Tibial artery (tissue), 4 donors: ENCODE measurements at places on chromosomes 2 and 18.

DNA sequence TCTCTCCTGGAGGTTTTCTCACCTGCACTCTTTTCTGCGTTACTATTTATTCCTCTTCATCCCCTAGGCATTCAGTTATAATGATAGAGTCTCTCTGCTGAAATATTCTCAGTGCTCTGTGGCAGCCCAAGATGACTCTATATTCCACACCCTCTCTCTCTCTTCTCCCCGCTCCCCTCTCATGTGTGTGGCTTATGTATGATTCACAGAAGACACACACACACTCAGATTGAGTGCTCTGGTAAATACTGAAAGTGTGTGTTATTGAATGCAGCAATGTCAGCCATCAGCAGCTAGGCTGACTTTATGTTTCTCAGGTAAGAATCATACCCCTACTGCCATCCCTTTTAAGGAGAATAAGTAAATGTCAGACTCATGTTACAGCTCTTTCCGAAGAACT lies 201.2 kb downstream of the SLC4A10 start:
- DNase-seq, result no peak

DNA sequence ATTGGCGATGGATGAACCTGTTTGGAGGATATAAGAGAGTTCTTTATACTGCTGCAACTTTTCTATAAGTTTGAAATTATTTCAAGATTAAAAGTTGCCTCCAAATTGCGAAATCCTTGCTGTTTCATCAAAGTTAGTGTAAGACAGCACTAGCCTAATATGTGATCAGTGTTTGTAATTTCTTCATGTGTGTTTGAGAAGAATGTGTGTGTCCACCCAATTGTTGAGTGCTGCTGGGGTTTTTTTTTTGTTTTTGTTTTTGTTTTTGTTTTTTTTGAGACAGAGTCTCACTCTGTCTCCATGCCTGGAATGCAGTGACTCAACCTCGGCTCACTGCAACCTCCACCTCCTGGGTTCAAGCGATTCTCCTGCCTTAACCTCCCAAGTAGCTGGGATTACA lies 33.4 kb downstream of the CDK15 start:
- DNase-seq, result no peak

- DNase-seq, result no peak
Observed at GRCh38 chr2:61722800-61723199, 131.1 kb downstream of the FAM161A start.

GRCh38 chr2:168147830-168148794 lies 99.3 kb downstream of the STK39 start:
- no peak for DNase-seq

GRCh38 chr18:76524900-76525698 lies 30.1 kb upstream of the ZNF516 start:
- no peak for DNase-seq

- no peak for DNase-seq
Observed at GRCh38 chr2:238494573-238494961, 67.8 kb downstream of the ASB1 start.
